ENCODE measurements at places on chromosomes 5 and 9.

- no peaks in the 10 kb centered on the region for H3K36me3 ChIP-seq
- H3K4me3 ChIP-seq = no peak overlapping the region
- H3K27ac ChIP-seq = no peak overlapping the region
- H3K4me1 ChIP-seq = peaks cover 3% of the 10 kb centered on the region
- peaks cover 10% of the 10 kb centered on the region for H3K27me3 ChIP-seq
- no peak for DNase-seq
Observed at GRCh38 chr9:88930716-88931115, 60.6 kb upstream of the S1PR3 start.

DNA sequence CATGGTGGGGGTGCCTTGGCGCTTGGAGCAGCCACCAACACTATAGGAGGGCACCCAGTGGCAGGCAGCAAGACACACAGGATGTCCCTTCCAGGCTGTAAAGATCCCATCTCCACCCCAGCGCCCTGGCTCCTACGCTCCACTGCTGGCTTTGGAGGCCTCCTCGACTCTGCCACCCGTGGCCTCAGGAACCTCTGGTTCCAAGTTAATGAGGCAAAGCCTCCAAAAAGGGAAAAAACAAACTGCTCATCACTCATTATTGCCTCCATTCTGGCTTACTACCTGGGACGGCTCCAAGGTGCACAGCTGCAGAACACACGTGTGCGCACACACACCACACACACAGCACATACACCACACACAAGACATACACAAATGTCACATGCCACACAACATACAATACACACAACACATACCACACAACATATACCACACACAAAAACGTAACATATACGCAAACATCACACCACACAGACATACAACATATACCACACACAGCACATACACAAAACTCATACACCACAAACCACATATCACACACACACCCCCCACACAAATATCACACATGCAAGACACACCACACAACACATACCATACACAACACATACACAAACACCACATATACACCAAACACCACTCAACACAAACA is 45.3 kb downstream of the ROR2 start:
- no peaks in the 10 kb centered on the region for H3K4me1 ChIP-seq
- H3K4me3 ChIP-seq = no peak overlapping the region

DNA sequence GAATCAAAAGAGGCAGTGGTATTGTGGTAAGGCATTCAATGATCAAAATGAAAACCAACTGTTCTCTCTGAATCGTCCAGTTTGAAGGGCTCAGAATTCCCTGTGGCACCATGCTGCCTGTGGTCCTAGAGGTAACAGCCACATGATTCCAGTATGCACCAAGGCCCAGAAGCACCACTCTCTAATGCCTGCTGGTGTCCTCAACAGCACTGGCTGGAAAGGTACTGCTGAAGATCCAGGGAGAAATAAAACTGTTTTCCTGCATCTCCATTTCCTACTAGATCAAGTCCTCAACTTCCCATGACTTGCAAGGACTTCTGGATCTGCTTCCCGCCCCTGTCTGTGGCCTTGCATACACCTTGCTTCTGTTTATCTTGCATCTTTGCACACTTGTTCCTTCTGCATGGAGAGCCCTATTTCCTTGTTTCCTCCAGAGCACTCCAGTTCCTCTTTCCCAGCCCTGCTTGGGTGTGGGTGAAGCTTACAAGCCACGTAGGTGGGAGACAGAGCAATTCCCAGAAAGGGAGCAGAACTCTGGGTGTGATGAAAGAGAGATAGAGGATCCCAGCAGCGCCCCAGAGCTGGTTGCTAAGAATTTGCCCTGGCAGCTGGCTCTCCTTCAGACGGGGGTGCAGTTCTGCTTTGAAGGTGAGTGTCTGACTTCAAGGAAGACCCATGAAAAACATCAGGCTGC is 41.0 kb upstream of the EQTN start:
- no peak overlapping the region for H3K4me3 ChIP-seq
- no peak overlapping the region for H3K27ac ChIP-seq
- no peak for DNase-seq
- H3K4me1 ChIP-seq = no peaks in the 10 kb centered on the region
- no peaks in the 10 kb centered on the region for H3K36me3 ChIP-seq

GRCh38 chr9:6078382-6079105 is 63.1 kb upstream of the RANBP6 start:
- DNase-seq = no peak
- H3K4me1 ChIP-seq = peaks cover 13% of the 10 kb centered on the region
- H3K27me3 ChIP-seq = no peaks in the 10 kb centered on the region
- H3K36me3 ChIP-seq = no peaks in the 10 kb centered on the region
- H3K27ac ChIP-seq = no peak overlapping the region
- H3K4me3 ChIP-seq = no peak overlapping the region

GRCh38 chr9:95305770-95306492 is 11.6 kb downstream of the FANCC start:
- no peaks in the 10 kb centered on the region for H3K36me3 ChIP-seq
- H3K4me1 ChIP-seq = peaks cover 30% of the 10 kb centered on the region
- no peaks in the 10 kb centered on the region for H3K27me3 ChIP-seq
- no peak for DNase-seq
- peak overlapping the region; percentile 2 for H3K4me3 ChIP-seq
- peak overlapping the region; percentile 9 for H3K27ac ChIP-seq
